ENCODE measurements at places on chromosomes 12 and 14.

DNA sequence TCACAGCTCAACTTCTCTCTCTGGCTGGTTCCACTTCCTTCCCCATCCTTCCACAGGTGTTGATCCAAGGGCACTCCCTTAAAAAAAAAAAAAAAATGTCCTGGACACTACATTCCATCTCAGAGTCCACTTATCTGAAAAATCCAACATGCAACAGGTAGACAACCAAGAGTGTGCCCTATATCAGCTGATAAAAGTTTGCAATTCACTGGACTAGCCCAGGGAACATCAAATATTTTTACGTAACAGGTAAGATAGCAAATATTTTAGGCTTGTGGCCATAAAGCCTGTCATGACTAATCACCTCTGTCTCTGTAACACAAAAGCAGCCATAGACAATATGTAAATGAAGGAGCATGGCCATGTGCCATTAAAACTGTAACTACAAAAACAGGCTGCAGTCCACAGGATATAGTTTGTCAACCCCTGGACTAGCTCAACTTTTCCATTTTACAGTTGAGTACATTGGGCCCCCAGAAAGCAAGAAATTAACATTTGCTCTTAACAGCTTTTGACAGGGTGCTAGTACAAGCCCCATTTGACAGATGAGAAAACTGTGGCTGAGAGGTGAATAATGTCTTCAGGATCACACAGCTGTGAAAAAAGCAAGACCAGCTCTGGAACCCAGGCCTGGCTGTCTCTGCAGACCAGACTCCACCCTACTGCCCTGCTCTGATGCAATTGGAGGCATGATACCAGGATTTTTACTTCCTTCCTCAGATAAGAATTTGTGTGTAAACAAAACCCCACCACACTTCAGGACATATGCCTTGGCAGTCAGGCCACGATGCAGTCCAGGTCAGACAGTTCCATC, 68.9 kb downstream of the CMKLR1 start:
- DNase-seq = no peak

GRCh38 chr12:97597031-97597751, 134.6 kb downstream of the RMST start:
- DNase-seq = no peak

DNA sequence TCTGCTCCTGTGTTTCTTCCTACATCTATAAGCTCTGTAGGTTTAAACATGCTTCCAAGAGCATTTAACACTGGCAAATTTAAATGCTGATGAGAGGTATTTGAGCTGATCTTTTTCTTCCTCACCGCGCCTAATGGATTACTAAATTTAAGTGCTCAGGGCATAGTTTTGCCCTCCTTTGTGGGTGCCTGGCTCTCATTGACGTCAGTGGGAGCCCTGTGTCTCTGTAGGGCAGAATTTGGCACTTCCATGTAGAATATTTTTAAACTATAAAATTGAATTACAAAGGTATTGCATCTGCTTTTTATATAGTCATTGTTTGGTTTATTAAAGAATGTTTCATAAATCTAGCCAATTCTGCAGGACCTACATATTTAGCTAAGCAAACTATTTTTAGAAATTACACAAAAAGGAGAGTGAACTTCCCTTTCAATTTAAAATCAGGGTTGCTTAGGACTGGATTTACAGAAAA, 444.8 kb downstream of the AEBP2 start:
- no peak for DNase-seq

- DNase-seq = no peak
Observed at GRCh38 chr14:77474479-77475177, 16.7 kb downstream of the AHSA1 start.

DNA sequence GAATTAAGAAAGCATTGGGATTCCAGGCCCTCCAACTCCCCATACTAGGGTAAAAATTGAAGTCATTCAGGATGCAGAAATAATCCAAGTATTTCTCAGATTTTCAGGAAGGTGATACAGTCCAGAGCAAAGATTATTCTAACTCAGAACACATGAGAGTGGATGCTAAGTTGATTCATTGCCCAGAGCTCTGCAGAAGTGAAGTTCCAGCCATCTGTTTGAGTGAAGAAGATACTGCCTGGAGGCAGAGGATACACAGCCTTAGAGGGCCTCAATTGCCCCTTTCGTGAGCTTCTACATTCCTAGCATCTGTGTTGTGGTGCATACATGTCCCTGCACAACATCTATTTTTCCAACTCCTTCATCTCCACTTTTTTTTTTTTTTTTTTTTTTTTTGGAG, 36.9 kb upstream of the SMUG1 start:
- no peak for DNase-seq

DNA sequence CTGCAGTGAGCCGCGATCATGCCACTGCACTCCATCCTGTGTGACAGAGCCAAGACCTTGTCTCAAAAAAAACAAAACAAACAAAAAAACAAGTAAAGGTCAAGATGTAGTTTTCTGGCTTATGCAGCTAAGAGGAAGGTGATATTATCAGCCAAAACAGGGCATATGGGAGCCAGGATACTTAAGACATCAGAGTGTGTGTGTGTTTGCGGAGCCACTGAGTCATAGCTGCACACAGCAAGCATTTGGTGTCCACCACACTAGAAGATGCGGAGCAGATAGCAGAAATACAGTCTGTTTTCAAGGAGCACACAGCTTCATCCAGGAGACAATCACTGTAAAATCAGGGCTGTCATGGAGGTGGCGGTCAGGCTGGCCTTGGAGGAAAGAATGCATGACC, 72.6 kb upstream of the REP15 start:
- DNase-seq = no peak

- no peak for DNase-seq
Observed at GRCh38 chr12:87846045-87846444, 183.2 kb downstream of the C12orf50 start.

DNA sequence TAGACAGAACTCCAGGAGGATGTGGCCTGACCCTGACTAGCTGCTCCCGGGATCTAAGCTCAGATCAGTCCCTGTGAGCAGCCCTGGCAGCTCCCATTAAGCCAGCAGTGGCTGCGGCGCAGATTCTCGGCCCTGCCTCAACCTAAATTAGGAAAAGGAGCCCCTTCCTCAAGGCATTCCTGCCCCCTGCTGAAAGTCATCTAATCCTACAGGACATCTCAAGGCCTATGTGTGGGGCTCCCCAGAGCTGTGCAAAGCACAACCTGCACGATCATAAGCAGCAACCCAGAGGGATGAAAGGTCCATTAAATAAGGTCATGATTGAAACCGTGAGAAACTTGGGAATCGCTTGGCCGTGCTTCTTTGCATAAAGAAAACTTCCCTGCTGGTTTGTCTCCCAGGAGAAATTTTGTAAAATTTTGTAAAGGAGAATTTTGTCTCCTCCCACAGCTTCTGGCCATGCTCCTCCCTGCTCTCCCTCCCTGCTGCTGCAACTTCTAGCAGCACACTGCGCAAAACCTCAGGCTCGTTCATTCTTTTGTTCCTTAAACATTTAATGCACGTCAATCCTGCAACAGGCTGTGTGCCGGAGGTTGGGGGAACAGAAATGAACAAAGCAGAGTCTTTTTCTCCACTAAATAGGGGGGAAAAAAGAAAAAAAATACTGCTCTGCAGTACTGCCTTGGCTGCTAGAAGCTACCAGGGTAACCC, 96.6 kb upstream of the SLC35F4 start:
- no peak for DNase-seq

Data from stimulated activated CD4-positive, alpha-beta T cell treated with anti-CD3 and anti-CD28 coated beads, Interleukin-1b, Interleukin-23, amount 100 ng/mL, for 1 hour (primary cell).